NCI-H82 (cell line): ENCODE measurements at places on chromosomes 5 and 9.

DNA sequence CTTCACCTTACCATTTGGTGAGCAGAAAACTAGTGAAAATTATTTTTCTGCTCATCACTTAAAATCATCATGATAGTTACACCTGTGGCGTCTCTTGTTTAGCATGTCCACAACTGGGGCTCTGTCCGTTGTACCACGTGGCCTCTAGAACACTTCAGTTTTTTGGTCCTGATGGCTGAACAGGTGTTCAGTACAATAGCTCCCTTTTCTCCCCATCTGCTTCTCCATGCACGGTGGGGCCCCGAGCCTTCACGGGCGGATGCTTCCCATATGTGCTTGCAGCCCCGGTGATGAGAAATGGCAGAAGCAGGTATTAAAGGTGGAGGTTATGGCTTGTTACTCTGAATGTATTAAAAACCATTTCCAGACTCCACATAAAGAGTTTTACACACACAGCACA, 304.1 kb downstream of the CWC27 start:
- peak; percentile 64 for DNase-seq

GRCh38 chr9:105330201-105330600, 85.8 kb downstream of the SLC44A1 start:
- DNase-seq: no peak

DNA sequence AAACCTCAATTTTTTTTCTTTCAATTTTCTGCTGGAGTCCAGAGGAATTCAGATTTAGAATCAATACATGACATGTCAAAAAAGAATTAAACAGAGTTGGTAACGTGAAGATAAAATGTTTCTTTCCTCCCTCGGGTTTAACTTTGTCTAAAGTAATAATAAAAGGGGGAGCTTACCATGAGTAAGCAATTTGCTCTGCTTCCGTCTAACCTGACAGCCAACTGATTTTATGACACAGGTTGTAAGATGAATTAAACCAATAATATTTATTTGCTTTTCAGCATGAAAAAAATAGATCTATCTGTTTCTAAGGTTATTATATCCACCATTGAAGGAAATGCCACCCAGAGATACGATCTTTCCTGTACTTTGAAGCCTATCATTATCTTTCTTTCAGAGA, 352.6 kb downstream of the OSTF1 start:
- DNase-seq: no peak

- DNase-seq: no peak
Observed at GRCh38 chr5:157519579-157520253, 55.9 kb downstream of the ADAM19 start.

DNA sequence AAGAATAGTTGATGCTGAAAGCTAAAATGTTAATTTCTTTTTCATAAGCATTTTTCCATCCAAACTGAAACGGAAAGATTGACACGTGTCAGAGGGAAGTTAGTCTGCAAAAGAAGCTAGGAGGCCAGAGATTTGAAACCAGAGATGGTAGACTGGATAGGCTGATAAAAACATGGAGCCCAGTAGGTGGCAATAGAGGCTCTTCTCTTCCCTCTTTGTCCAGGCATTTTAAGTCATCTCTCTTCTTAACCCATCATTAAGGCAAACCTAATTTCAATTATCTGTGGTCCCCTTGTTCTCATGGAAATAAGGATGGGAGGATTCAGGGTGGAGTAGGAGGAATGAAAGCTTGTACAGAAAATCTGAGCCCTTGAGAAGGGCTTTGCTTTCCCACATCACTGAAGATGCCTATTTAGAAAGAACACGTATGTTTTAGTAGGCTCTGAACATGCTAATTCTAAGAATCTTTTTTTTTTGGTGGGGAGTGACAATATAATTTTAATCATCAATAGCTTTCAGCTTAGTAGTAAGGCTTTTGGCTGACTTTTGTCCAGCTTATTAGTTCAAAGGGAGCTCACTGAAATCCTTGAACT, 66.6 kb downstream of the ZNF474 start:
- peak; percentile 69 for DNase-seq

- DNase-seq: no peak
Observed at GRCh38 chr5:82509762-82510161, 231.6 kb upstream of the RPS23 start.

DNA sequence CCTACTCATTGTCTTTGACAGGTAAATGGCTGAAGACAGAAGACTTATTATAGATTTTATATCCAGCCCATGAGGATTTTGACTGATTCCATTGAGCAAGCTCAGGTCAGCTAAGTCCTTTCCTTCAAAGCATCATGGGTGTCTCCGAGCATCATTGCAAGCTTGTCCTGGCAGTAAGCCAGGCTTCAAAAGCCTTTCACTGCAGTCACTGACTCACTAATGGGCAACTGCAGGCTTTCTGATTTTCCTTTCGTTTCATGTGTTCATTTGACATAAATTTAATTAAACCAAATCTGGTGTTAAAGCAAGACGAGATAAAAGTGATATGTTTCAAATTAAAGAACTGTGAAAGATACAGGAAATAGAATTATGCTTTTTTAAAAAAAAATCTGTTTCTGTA, 426.2 kb downstream of the ANXA1 start:
- peak; percentile 81 for DNase-seq

DNA sequence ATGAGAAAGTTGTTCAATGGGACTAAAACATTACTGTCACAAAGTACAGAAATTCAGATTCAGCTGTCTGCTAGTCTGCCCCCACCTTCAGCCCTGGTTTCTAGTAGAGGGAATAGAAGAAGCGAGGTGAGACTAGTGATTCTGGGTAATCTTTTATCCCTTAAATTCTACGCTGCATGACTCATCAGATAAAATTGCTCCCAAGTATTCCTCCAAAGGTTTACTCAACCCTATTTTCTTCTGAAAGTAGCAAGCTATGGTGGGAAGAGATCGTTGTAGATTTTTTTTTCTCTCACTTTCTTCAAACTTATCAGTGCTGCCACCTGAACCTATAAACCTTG, 318.9 kb upstream of the RIOK2 start:
- no peak for DNase-seq

- DNase-seq: no peak
Observed at GRCh38 chr5:129111351-129111750, 16.8 kb downstream of the ISOC1 start.

DNA sequence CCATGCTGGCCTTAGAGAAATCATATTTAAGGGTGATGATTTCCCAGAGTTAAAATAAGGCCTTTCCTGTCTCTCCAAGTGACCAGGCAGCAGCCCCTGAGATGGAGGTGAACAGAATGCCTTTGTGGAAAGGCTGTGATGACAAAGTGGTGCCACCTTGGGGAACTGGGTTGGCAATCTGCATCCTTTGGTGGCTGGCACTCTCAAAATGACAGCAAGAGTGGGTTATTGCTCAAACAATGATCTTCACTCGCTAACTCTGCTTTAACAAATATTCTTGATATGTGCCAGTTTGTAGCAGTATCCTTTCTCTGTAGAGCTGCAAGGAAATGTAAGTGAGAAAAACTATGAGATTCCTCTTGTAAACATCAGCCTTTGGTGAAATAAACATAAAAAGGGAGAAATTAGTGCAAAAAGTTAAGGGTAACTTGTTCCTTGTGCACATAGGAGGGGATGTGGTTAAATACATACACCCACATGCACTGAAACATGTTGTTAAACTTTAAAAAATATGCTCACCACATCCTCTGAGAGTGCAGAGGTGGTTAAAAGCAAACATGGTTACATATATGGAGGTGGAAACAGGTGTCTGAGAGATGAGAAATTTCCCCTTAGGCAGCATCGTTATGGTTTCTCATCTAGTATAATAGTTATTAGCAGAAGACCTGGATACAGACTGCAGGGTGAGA, 373.4 kb upstream of the CTNND2 start:
- no peak for DNase-seq

- no peak for DNase-seq
Observed at GRCh38 chr5:136979131-136979530, 520.0 kb downstream of the SPOCK1 start.

DNA sequence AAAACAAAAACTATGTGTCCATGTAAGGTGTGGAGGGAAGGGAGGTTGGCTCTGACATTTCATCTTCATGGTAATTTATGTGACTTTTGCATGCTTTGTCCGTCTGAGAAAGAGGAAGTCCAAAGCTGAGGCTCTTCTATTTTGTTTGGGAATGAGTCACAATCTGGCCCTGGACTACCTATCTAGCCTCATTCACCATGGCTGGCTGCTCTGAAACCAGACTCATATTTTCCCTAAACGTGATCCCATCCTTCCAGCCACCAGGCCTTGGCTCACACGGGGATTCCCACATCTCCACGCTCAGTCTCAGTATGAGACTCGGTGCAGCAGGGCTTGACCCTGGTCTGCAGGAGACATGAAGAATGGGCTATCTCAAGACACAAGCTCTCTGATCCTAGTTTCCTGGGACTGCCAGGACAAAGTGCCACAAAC, 672.8 kb downstream of the ACTL7B start:
- no peak for DNase-seq

DNA sequence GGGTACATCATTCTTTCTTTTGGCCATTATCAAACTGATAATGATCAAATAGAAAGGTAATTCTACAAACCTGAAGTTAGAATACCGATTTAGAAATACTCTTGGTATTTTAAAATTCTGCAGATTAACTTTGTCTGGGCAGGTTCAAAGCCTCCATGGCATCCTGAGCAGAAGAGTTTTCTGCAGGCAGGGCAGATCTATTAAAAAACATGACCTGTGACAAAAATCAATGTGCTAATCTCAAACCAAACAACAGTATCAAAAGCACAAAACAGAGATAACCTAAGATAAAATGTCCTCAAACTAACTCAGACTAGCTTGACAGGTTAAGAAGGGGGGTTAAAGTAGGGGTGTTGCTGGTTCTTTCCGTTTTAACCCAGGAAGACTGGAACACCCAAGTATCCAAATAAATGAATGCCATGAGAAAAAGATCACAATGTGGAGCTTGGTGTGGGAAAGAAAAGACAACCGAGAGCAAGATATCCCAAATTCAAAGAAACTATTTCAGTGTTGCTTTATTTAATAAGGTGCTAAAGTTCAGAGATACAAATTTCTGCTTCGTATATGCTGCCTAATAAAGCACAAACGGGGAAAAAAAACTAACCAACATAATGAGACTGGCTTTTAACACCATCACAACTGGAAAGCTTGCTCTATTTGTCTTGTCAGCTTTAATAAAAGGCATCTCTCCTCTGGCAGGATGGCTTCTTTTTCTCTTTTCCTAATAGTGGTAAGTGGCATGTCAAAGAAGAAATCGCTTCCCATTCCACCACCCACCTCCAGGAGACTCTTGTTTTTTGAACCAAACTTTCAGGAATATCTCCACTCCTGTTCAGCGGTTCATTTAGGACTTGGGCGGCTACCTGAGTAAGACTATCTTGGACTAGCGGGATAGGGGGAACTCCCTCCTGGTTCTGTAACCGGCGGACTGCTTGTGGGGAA, 2.3 kb downstream of the EFNA5 start:
- no peak for DNase-seq

DNA sequence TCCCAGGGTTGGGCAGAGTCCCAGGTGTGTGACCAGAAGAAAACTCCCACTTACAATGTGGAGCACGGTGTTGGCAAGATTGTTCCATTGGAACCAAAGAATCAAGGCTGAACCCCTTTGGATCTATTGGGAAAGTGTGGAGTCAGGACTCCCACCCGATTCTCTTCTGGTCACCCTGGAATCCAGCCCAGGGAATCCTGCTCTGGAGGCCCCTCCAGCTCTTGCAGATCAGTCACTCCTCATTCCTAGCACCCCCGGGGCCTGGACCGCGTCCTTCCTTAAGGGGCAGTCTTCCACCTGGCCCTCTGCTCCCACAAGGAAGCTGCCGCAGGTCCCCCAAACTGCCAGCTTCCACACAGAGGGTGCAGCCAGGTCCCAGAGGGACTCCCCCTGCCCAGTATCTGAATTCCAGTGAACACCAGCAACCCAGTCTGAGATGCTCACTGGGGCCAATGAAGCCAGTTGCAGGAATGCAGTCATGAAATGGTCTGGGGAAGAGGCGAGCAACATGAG, 170.1 kb downstream of the GADD45G start:
- DNase-seq: no peak

DNA sequence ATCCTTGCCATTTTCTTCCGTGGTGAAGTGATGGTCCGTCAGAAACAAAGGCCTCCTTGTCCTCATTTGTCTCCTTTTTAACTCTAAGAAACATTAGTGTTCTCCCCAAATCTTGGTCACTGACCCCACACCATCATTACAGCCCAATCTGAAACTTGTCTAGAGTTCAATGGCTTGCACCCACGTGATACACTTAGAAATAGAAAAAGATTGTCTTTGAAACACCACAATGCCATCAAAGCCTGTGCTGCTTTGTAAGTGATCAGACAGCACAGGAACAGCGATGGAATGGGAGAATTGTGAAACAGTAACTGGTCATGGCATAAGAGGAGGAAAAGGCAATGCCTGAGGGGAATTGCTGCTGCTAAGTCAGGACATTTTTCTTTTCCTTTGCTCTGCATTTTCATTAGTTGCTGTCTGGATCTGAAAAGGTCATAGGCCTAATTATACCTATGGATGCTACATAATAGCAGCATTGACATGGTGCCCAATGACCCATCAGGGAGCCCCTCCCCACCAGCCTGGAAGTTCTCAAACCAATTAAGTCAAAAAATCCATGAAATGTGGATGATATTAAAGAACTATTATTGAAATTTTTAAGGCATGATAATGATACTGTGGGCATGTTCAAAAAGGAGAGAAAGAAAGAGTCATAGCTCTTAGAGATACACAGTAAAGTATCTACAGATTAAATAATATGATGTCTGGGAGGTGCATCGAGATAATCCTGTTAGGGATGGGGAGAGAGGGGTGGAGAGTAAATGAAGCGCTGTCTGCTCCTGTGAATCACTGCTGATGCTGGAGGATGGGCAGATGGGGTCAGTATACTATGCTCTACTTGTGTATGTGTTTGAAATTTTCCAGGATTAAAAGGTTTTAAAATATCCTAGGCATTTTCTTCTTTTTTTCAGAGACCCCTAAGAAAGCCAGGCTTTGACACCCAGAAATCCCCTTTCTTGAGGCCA, 83.6 kb downstream of the ENC1 start:
- peak; percentile 87 for DNase-seq

DNA sequence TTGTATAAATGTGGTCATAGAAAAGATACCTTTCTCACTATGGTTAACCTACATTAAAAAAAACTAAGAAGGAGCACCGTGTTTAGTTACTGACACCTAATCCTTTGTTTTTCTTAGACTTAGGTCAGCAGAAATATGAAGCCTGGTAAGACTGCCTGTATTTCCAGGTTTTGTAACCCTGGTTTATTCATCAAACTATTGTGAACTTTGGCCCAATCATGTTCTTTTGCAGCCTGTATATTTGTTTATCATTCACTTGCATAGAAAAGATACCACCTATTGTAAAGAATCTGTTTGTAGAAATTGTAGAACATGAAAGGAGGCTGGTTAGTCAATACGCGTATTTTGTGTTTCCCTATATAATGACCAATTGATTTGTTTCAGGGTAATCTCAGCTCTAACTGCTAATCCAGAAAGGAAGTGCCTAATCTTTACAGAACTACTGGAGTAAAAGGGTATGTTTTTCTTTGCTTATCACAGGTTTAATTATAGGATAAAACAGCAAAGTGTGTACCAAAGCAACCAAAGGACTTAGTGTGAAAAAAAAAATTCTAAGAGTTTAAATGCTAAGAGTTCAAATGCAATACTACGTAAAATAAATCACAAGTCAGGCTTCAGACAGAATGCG, 103.6 kb downstream of the LURAP1L start:
- DNase-seq: no peak

- DNase-seq: no peak
Observed at GRCh38 chr5:98504505-98504904, 269.0 kb upstream of the RGMB start.
